Neural crest cell (in vitro differentiated cells): ENCODE measurements at places on chromosomes 11 and 22. TPM values are rescaled to one million over a fixed set of nuclear protein-coding genes. Genes with fewer than 3 reads are reported as not detected.

DNA sequence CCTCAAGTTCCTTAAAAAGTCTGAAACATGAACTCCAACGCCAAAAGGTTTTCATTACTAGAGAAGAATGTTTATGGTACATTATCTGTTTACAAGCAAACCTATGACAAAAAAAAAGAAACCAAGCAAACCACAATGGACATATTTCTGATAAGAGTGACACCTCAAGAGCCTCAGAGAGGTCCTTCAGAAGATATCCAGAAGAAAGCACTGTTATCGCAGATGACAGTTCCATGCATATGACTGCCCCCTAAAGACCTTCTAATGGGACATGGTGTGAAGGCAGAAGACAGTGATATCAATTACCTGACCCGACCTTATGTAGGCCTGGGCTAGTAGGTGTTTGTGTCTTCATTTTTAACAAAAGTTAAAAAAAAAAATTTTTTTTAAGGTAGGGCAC lies 3.1 kb downstream of the HDHD5 start:
- no peak for DNase-seq

Gene ACR
- total RNA-seq: 0.34 TPM in 1 of 2 replicates, not detected in the other

- no peak for DNase-seq
These were observed 24.8 kb upstream of the NRIP3 start for GRCh38 chr11:9028581-9028980.

- DNase-seq: no peak
These were observed 39.9 kb upstream of the ANO1 start for GRCh38 chr11:70038034-70038834.

DNA sequence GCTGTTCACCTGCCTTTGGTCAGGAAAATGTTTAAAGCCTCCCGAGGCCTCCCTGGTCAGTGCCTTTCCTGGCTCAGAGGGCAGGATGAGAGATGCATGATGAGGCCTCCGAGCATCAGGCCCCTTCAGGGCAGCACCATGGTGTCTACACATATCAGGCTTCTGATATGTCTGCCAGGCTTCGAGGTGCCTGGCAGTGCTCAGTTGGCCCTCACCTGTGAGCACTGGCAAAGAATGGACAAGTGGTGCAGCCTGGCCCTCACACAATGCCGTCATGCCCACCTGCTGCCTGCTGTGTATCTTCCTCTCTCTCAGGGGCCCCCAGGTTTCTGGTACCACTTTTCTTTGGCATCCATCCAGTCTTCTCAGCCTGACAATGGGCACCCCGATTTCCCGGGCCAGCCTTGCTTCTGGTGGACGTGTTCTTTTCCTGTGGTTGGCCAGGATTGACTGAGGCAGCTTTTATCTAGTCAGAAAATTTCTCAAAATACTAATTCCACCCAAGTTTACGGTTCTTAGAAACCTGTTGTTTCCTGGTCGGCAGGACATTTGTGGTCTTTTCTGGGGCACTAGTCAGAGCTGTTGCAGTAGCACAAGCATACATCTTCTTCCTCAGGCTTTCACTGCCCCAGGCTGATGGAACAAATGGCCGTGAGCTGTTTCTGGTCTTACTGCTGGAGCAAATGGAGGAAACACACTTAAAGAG lies 76.8 kb upstream of the SUSD2 start:
- DNase-seq: no peak

Gene PYGM
- total RNA-seq: 1.2 TPM in 2 replicates

- no peak for DNase-seq
These were observed 1.5 kb downstream of the RFPL2 start for GRCh38 chr22:32203181-32204039.

DNA sequence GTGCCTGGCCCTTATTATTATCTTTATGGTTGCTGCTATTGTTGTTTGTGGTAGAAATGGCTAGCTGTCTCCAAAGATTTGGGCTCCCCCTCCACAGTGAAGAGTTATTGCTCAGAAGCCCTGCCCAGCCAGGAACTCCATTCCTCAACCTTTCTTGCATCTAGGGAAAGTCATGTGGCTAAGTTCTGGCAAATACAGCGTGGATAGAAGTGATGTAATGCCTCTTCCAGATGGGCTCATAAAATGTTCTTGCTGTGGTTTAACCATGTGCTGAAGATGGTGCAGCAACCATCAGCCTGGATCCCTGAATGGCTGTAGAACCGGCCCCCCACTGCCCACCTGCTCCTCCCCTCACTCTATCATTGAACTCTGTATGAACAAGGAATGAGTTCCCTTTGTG lies 203.5 kb upstream of the E2F8 start:
- no peak for DNase-seq

Gene LMNTD2
- 1.8 and 2.2 TPM in 2 replicates for total RNA-seq

Gene MMP12
- not detected in 2 replicates for total RNA-seq

GRCh38 chr11:65615950-65616574 lies 486 bp downstream of the PCNX3 start:
- no peak for DNase-seq

DNA sequence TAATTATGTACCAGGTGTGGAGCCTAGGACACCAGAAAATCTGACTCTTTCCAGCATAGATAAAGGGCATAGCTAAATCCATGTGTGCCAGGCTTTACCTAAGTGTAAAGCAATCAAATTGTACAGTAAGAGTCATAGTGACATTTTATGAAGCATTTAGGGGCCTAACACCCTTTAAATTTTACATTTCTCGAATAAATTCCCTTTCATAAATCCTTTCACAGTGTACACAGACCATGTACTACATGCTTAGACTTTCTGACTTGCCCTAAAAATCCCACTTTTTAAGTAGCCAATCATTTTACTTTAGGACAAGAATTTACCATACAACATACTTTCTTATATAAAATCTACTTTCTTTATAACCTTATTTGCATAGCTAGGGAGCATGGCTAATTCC lies 727.6 kb upstream of the LUZP2 start:
- DNase-seq: no peak
